NCI-H2081 treated with DMSO at 0.1 percent for 48 hours (cell line): ENCODE measurements at places on chromosomes 3 and 15.

DNA sequence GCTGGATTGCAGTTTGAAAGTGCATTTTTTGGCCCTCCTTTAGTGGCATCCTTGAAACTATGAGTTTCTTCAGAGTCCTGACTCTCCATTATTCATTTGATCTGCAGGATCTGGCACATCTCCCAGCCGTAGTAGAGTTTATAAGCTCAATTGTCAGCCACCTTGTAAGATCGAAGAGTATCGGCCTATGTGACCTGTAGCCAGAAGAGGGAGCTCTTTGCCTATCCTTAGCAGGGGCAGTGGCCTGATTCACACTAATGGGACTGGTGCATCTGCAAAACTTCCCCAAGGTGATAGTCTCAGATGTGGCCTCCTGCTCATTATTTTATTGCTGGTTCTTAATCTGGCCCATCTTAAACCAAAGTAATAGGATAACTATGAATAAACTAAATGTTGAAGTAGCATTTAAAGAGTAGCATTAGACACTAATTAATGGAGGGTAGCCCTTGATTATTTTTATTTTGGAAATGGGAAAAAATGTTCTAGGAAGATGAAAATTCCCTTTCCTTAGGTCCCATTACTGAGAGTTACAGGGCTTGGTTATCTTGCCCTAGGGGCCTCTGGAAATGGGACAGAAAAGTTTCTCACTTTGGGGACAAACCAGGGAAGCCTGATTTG lies 21.2 kb downstream of the GCSAM start:
- no peak for DNase-seq

DNA sequence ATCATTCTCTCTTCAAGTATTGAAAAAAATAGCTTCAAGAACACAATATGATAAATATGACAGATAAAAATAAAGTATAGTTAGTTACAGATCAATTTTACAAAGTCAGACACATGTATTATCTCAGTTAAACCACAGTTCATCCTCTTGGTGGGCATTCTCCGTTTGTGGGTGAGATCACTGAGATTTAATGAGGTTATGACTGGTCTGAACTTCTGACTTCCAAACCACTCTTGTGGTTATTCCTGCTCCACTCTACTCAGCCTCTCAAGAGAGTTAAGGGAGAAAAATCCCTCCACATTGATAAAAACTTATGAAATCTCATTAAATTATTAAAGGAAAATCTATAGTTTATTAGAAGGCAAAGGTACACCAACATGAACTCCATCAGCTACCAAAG lies 229.9 kb upstream of the LRTM1 start:
- DNase-seq: no peak

DNA sequence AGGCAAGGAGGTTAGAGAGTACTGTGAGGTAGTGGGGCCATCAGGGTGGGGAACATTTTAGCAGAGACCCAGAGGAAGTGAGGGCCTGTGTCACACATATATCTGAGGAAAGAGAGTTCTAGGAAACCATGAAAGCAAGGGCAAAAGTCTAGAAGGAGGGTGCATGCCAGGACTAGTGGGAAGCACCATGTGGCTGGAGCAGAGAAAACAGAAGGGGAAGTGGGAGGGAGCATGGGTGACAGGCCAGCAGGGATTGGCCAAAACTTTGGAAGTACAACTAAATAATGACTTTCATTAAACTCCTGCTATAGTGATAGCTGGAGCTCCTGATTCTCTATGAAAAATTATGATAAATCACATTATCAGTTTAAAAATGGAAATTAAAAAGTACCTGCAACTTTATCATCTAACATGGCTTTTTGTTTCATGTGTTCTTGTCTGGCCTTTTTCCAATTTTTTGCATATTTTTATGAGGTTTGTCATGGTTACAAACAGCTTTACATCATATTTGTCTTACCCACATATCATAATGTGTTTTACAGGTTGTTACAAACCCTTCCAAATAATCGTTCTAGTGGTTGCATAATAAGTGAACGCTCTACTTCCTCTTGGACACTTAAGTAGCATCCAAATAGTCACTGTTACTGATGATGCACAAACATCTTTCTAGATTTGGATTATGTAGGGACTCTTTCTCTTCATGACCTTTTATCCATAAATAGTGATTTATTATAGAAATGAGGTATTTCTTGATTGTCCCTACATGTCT lies 168.3 kb downstream of the NEK10 start:
- no peak for DNase-seq

DNA sequence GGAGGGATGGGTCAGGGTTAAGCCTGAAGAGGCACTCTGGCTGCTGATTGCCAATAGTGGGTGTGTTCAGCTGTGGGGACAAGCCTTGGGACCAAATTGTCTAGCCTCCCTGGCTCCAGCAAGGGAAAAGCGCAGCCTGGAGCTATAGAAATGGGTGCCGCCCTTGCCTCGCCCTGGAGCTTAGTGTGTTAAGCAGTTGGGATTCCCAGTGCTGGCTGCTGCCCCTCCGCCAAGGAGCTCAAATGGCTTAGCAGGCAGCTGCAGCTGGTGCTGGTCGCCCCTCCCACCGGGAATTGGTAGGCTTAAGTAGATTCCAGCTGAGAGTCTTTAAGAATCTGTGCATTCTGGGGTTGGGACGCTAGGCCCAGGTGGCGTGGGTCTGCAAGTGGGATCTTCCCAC lies 662.9 kb upstream of the TBL1XR1 start:
- no peak for DNase-seq

DNA sequence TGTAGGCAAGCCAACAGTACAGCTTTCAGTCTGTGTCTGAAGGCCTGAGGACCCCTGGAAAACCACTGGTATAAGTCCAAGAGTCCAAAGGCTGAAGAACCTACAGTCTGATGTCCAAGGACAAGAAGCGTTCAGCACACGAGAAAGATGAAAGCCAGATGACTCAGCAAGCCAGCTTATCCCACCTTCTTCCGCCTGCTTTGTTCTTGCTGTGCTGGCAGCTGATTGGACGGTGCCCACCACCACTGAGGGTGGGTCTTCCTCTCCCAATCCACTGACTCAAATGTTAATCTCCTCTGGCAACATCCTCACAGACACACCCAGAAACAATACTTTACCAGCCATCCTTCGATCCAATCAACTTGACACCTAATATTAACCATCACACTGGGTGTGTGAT lies 59.0 kb upstream of the PDZRN3 start:
- DNase-seq: no peak

GRCh38 chr3:13882876-13883275 lies 3.0 kb upstream of the WNT7A start:
- DNase-seq: no peak

DNA sequence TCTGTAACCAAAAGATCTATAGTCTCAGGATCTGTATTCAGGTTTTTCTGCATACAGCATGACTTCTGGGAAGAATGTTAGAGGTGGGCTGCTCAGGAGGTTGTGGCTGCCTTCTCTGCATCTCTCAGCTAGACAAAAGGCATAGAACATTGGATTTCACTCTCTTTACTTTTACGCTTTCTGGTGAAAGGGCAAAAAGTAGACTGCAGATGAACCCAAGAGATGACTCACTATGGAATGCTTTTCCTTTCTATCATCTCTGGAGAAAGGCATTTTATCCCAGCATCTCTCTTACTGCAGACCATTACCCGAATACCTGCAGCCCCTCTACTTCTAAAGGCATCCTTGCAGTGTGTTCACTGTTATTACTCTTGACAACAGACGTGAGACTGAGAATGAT lies 222.2 kb downstream of the WNT5A start:
- no peak for DNase-seq

DNA sequence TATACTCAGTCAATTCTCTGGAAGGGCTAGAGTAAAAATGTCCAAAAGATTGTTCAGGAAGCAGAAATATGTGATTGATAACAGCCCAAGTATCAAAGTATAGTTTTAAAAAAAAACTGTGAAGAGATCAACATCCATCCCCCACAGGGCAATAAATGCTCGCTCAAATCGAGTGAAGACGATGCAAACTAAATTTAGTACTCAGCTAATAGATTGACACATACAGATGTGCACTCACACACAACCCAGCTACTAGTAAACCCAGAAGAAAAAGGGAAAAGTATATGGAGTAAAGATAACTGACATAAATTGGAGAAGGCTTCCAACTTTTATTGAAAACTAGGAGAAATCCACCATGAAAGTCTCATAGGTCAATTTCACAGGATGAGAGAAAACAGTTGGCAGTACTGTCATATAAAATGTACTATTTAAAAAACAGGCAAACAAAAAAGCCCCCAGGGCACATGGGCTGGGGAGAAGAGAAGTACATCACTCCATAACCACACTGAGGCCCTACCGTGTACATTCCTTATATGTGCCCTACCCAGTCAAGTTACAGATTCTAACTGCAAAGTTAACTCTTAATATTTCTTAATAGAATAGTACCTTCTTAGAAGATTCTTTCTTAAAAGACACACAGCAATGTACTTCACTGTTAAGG lies 125.7 kb downstream of the TBL1XR1 start:
- DNase-seq: no peak

DNA sequence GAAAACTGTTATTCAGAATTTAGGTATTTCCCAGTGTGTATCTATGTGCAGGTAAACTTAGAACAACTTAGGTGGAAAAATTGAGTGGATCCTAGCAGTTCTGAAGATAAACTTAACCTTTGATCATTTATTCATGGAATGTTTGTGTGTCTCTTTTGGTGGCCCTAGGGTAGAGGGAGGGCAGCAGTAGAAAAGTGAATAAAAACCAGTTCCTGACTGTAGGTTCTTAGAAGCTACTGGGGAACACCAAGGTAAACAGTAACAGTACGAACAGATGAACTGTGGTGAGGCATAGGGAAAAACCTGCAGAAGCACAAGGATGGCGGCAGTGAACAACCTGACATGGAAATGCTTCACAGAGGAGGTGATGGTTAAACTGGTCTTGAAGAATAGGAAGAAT lies 2.5 kb downstream of the SNRK start:
- DNase-seq: no peak

DNA sequence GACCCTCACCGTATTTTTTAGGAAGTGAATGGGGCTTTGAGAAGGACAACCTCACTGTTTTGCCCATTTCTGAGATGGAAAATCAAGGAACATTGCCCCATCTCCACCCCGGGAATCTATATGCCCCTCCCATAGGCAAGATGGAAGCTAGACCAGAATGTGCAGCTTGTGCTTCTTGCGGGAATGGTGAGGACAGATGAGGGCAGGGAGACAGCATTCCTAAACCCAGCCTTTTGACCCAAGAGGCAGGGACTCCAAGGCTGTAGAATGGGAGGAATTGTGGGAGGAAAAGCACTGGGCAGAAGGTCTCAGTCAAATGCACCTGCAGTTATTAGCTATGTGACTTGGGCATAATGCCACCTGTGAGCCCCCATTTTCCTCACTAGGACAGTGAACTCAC lies 66.9 kb downstream of the SMAD3 start:
- DNase-seq: no peak

DNA sequence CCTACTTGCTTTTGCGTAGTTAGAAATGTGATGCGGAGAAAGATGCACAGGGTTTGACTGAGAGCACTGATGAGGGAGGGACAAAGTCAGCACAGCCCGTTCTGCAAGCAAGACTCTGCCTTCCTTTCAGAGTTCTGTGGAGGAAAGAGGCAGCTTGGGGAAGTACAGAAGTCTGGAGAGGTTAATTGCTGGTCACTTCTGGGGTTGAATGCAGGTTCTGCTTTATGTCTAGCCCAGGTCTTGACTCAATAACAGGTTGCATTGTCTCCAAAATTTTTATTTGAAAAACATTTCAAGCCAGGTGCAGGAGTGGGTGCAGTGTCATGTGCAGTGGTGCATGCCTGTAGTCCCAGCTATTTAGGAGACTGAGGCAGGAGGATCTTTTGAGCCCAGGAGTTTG lies 461.7 kb downstream of the NR2F2 start:
- no peak for DNase-seq

DNA sequence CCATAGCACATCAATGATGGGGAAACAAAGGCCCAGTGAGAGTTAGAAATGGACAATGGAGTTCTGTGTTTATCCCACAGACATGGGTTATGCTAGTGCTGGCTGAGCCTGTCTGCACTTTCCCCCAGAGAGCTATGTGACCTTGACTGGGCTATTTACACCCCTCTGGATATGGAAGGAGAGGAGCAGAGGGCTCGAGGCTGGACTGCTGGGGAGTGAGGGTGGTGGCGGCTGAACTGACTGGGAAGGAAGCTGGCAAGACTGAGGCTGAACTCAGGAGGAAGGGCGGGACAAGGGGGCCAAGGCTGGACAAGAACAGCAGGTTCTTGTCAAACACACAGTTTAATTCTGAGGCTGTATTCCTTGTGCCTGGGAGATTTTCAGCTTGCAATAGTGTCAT lies 10.8 kb upstream of the INSYN1 start:
- DNase-seq: no peak

DNA sequence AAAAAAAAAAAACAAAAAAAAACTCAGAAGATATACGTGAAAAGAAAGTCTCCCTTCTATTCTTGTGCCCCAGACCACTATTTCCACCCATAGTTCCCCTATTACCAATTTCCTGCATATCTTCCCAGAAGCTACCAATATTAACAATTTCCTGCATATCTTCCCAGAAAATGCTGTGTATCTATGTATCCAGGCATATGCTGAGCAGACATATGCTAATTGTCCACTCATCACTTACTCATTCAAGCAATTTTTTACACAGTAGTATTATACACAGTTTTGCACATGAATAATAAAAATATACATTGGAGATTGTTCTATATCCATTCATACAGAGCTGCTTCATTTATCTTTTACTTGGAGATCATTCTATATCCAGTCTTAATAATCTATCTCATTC lies 12.6 kb upstream of the SLMAP start:
- DNase-seq: no peak

DNA sequence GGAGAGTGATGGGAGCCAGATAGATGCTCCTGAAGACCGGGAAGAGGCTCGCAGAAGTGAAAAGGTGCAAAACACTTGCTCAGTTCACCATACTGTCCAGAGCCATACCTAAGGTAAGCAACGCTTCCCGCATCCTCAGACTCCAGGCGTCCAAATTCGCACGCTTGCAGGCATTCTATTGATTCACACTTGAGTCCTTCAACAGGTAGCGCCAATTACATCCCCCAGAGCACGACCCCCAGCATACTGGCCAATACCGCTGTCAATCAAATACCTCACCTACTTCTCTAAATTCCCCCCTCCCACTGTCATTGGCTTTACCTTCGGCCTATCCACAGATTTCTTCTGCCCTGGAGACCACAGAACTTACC lies 361 bp upstream of the STXBP5L start:
- peak; percentile 95 for DNase-seq

GRCh38 chr3:127136706-127137105 lies 56.2 kb upstream of the PRR23E start:
- no peak for DNase-seq

GRCh38 chr3:98602078-98602678 lies 8.8 kb upstream of the CPOX start:
- no peak for DNase-seq

GRCh38 chr15:77044228-77045042 lies 26.5 kb downstream of the TSPAN3 start:
- no peak for DNase-seq

DNA sequence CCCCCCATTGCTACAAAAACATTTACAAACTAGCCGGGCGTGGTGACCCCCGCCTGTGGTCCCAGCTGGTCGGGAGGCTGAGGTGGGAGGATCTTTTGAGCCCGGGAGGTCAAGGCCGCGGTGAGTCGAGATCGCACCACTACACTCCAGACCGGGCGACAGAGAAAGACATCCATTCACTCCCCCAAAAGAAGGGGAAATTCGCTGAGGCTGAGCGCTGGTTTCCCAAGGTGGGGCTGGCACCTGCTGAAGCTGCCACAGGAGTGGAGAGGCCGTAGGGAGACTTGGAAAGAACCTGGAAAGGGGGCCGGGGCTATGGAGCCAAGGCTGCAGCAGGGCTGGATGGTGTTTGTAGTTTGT lies 732 bp upstream of the CRTC3 start:
- DNase-seq: no peak

GRCh38 chr15:74589826-74590225 lies 25.8 kb upstream of the CLK3 start:
- DNase-seq: no peak
